Stimulated activated CD8-positive, alpha-beta memory T cell treated with anti-CD3 and anti-CD28 coated beads, Interleukin-12 subunit alpha, Interleukin-12 subunit beta, amount 100 ng/mL, for 1 hour (primary cell): ENCODE measurements at places on chromosomes 4 and X.

DNA sequence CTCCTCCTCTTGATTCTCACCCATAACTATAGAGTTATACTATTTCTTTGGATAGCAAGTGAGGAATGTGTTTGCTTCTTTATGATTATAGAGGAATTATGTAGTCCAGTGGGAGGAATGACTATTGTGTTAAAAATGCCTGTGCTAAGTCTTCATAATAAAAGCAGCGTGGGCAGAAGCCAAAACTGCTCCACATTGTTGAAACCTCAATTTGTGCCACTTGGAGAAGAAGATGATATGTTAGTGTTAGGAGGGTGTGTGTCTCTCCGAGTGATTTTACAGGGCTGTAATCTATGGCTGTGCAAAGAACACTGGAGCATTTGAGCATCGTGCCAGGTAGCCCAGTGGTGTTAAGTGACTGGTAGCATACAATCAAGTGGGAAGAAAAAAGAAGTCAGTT lies 74.3 kb downstream of the FRAS1 start:
- no peak for DNase-seq

DNA sequence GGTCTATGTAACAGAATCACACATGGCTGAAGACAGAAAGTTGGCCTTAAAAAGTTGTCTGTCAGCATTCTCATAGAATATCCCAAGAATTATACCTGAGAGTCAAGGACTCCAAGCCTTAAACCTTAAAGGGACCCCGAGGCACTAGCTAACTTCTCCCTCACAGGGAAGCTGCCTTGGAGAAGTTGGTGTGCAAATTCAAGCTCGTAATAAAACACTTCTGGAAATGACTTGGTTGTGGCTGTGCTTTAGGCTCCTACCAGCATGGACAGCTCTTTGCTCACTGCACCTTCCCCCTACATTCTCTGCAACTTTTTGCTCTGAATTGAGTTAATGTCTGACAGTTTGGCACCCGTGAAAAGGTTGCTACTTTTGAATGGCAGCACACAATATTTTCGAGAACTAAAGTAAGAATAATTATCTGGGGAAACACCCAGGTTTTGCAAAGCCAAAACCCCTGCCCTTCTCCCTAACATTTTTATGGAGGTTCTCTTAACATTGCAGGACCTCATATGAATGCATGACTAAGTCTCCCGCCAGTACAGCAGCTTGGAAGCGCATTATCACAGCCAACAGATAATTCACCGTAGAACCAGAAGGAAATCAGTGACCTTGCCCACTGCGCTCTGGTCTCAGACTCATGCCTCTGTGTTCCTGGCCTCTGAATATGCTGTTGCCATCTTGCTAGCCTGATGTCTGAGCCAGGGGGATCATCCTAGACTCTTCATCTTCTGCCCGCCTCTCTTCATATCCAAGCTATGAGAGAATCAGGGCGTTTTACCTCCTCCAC lies 91.0 kb downstream of the MGST2 start:
- no peak for DNase-seq

- DNase-seq, result no peak
Observed at GRCh38 chr4:115871596-115871995, 758.2 kb upstream of the NDST4 start.

DNA sequence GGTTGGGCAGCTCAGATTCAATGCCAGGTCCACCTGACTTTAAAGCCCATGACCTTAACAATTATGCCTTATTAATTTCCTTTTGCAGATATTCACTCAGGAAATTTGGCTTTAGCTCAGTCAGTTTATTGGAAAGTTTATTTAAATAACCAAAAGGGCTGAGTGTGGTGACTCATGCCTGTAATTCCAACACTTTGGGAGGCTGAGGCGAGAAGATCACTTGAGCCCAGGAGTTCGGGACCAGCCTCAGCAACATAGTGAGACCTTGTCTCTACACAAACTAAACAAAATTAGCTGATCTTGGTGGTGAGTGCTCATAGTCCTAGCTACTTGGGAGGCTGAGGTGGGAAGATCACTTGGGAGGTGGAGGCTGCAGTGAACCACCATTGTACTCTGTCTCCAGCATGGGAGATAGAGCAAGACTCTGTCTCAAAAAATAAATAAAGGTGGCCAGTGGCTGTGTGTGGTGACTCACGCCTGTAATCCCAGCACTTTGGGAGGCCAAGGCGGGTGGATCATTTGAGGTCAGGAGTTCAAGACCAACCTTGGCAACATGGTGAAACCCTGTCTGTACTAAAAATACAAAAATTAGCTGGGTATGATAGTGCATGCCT lies 43.3 kb downstream of the RHOH start:
- DNase-seq, result no peak

GRCh38 chr4:85452058-85452731 lies 22.8 kb upstream of the ARHGAP24 start:
- DNase-seq, result no peak

DNA sequence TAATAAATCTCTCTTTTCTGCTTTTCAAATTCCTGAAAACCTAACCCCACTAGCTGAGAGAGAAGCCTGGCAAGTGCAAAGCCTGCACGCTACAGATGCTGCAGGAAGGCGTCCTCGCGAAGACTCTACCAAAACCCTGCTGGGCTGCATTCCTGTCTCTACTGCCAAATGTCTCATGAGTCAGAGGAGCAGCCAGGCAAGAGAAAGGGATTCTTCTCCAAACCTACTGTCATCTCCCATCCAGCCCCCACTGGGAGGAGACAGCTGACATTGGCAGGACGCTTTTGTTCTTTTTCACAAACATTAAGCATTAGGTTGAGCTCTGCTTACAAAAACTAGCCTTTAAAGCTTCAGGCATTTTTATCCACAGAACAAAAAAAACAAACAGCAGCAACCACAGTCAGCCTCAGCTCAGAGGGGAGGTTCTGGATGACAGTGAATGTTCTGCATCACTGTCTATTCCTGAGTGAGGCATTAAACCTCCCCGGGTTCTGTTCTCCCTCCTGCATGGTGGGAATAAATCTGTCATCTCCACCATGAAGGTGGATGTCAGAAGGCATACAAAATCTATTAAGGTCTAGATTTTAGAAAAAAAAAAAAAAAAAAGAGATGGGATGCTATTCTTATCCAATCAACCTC lies 18.0 kb downstream of the CRMP1 start:
- no peak for DNase-seq

DNA sequence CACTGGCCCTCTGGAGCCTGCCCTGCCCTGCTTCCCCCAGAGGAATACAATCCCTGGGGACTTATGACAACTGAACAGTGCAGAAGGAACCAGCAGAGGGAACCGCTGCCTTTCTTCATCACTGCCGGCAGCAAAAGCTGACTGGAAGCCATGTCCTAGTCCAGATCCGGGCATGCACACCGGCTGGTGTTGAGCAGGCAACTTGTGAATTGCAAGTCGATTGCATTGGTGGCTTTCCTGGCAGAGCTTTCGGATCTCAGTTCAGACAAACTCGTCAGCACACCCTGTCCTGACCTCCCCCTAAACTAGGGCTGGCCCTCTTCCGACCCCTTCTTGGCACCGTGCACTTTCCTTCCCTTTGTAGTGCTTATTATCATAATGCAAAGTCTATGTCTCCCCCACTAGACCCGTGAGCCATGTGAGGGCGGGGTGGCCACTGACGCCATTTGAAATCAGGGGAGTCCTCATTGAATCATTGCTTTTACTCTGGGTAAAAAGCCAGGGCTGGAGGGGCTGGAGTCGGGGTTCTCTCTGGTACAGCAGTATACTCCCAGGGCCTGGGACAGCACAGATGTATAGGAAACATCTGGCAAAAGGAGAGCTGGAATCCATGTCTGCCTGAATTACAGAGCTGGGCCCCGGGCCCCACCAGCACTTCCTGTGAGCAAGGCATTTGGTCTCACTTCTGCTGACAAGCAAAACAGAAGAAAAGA lies 1.8 kb downstream of the ARHGAP4 start:
- no peak for DNase-seq

DNA sequence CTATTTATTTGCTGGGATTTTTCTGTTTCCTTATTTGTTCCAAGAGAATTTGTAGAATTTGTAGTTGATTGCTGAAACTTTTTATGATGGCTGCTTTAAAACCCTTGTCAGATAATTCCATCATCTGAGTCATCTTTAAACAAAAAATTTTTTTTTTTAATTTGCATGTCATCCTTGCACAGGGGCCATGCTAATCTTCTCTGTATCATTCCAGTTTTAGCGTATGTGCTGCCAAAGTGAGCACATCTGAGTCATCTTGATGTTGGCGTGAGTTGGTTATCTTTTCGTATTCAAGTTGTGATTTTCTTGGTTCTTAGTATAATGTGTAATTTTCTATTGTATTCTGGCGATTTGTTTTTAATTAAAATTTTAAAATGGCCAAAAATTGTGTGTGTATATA lies 18.7 kb upstream of the ZNF157 start:
- DNase-seq, result no peak

DNA sequence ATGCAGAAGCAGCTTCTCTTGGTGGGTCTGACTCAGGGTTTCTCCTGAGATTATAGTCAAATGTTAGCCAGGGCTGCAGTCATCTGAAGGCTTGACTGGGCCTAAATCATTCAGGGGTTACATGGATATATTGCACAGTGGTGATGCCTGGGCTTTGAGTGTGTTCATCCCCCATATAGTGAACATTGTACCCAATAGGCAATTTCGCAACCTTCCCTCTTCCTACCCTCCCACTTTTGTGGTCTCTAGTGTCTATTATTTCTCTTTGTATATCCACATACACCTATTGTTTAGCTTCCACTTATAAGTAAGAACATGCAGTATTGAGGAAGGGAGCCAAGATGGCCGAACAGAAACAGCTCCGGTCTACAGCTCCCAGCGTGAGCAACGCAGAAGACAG lies 90.3 kb upstream of the CAMK2D start:
- no peak for DNase-seq

GRCh38 chrX:130831347-130831722 lies 71.7 kb downstream of the ENOX2 start:
- DNase-seq, result no peak

GRCh38 chrX:8848441-8848840 lies 47.3 kb upstream of the FAM9A start:
- DNase-seq, result no peak

DNA sequence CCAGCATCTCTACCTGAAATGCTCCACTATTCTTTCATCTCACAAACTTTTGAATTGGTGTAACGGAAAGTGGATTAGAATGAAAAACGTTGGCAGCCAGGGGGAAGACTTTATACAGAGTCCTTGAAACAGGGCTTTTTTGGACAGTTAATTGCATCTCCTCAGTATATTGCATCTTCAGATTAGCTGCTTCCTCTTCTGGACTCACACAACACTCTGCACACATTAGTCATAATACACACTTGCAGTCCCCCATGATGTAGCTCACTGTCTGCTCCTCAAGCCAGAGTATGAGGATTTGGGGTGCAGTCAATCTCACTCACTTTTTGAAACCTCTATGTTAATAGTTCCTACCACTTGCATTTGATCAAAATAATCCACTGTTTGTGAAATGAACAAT lies 101.0 kb downstream of the ADGRA3 start:
- no peak for DNase-seq

DNA sequence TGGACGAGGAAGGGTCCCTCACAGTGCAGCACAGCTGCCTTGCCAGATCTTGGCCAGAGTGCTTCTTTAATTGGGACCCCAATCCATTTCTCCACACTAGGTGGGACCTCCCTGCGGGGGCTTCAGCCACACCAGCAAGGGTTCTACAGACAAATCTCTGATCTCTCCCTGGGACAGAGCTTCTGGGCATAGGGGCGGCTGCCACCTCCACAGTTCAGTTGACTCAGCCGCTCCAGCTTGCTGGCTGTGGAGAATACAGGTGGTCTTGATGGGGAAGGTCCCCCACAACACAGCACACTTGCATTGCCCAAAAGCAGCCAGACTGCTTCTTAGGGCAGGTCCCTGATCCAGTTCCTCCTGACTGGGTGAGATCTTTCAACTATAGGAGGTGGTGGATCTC lies 199.6 kb downstream of the EDA start:
- no peak for DNase-seq

DNA sequence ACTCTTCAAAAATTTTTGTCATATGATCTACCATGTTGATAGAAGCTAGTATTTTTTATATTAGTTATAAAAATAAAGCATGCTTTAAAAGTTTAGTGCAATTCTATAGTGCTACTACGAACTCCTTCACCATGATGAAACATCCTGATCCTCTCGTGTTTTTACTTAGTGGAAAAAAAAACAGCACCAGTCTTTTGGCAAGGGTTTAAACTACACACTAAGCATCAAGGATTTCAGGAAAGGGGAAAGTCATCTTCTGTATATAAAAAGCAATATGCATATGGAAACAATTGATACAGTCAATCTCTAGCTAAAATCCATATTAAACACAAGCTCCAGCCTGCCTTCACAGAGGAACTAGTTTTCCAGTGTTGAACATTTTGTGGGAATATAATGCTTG lies 18.7 kb downstream of the CHM start:
- DNase-seq, result no peak

GRCh38 chrX:40359593-40359992 lies 221.2 kb upstream of the ATP6AP2 start:
- no peak for DNase-seq

- DNase-seq, result no peak
Observed at GRCh38 chr4:166941629-166942028, 292.7 kb downstream of the SPOCK3 start.

GRCh38 chrX:14027036-14027435 lies 2.7 kb downstream of the GEMIN8 start:
- no peak for DNase-seq

- DNase-seq, result no peak
Observed at GRCh38 chr4:161952382-161952781, 211.4 kb downstream of the FSTL5 start.

DNA sequence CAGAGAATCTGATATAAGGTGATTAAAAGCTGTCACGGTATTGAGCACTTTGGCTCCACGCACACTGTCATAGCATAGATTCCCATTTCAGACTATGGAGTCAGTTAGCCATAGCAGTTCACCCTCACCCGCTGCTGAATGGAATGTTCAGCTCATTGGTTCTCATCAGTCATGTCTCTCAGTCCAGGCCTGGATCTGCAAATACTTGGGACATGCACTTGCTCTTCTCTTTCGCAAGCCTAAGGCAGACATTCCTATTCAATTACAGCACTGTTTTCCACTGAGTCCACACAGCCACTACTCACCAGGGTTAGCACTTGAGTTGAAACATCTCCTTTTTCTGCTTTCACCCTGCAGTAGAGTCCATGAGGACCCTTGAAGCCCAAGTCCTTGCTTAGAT lies 30.6 kb upstream of the SCML1 start:
- DNase-seq, result no peak

GRCh38 chr4:157314906-157315305 lies 94.4 kb downstream of the GRIA2 start:
- no peak for DNase-seq

GRCh38 chr4:189302719-189303118 lies 638.0 kb upstream of the FRG1 start:
- DNase-seq, result no peak

GRCh38 chrX:30714138-30714537 lies 60.9 kb downstream of the GK start:
- DNase-seq, result no peak
